ENCODE measurements at places on chromosomes 4 and X.

GRCh38 chr4:123430031-123430430 is 33.4 kb downstream of the SPRY1 start:
- no peak for DNase-seq

DNA sequence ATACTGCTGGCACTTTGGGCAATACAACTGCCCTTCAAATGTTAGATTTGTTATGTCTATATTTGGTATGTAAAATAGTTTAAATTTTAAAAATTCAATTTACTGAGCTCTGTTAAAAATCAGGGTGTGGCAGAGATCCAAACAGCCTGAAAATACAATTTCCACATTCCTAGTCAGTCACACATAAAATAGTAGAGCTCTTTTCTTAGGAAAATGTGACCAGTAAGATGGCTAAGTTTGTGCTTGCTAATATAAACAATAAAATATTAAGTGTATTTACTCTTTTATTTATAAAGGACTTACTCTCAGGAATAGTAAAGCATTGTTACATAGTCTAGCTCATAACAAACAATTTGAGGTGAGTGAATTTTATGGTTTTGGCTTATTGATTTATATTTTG is 200.2 kb downstream of the DKK2 start:
- DNase-seq = peak; percentile 38

DNA sequence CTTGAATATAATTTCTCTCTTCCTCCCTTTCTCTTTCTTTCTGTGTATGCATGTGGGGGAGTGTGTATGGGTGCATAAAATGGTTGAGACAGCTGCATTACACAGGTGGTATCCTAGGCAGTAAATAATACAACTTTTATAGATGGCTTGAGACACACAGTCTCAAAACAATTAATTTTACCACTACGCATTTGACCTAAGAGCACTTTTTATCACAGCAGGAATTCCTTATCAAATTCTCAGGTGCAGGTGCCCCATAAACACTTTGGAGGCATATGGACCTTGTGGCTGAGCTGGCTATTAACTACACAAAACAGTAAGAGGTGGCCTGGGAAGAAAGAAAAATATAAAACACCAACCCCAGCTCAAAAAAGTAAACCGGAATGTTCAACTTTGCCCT is 91.3 kb downstream of the RASGEF1B start:
- no peak for DNase-seq

- DNase-seq = no peak
These were observed 100.7 kb upstream of the RASGEF1B start for GRCh38 chr4:81572402-81572801.

DNA sequence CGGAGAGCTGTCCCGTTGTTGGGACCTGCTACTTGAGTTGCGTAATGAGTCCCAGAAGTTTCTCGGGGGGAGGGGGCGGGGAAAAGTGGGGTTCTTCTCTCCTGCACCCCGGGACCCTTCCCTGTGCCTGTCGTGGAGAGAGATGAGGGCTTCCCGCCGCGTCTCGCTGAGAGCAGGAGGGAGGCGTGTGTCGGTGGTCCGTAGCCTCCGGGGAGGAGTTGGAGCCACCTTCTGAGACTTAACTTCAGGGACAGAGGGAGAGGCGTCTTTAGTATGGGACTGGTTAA is 698 bp downstream of the AFF1 start:
- DNase-seq = no peak

GRCh38 chr4:119030536-119030890 is 105.1 kb upstream of the MYOZ2 start:
- no peak for DNase-seq

DNA sequence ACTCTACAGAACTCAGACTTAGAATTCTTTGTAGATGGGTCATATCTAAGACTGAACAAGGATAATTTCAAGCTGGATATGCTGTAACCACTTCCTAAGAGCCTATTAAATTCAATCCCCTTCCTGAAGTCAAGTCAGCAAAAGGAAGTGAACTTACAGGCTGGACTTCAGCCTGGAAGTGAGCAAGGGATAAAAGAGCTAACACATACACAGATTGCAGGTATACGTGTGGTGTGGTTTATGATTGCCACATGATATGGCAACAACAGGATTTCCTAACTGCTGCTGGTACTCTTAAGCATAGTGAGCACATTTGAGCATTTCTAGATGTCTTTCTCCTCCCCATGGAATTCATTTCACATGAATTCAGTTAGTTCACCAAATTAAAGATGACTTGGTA is 38.2 kb upstream of the UXT start:
- DNase-seq = no peak

DNA sequence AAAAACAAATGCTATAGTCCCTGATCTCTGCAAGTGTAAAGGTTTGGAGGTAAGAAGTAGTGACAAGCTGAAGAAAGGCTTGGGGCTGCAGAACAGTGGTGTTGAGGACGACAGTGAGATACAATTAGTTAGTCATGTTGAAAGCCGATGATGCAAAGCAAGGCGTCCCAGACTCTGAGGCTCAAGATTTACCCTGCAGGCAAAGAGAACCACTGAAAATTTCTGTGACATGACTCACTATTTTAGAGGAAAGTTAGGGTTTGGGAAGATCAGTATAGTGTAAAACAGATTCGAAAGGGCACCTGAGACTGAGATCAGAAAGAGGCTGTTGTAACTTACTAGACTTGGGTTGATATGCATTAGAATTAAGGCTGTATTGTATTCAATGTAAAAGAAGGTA is 281.3 kb upstream of the FTHL17 start:
- DNase-seq = peak; percentile 64

DNA sequence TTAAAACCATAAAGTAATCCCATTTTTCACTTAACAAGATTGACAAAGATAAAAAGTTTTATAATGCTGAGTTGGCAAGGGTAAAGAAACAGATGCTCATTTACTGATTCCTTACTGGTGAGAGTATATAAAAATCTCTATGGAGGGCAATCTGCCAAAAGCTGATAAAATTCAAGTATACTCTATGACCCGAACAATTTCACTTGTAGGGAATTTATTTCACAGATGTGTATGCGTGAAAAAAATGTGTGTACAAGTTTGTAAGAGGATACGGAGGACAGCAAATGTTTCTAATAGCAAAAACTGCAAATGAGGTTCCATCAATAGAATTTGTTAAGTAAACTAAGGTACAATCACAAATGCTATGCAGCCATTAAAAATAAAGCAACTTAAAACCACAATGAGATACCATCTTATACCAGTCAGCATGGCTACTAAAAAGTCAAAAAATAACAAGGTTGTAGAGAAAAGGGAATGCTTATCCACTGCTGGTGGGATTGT is 23.4 kb downstream of the DHX15 start:
- DNase-seq = peak; percentile 71

DNA sequence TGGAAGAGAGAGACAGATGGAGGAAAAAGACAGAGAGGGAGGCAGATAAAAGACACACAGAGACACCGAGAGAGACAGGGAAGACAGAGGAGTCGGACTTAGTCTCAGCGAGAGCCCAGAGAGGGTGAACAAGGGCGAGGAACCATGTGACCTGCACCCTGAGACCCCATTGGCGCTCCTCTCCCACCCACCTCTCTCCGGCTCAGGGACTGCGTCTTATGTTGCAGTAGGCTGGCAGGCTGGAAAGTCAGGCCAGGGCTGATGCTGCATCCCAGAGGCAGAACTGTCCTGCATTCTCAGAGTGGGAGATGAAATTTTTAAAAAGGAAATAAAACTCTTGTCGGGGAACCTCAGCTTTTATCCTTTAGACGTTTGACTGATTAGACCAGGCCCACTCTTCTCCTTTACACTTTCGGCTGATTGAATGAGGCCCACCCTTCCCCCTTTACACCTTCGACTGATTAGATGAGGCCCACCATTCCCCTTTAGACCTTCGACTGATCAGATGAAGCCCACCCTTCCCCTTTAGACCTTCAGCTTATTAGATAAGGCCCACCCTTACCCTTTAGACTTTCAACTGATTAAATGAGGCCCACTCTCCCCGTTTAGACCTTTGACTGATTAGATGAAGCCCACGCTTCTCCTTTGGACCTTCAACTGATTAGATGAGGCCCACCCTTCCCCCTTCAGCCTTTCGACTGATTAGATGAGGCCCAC is 29.5 kb upstream of the IL3RA start:
- no peak for DNase-seq

All from fibroblast of skin of scalp (primary cell).